HuH-7.5 (cell line): ENCODE measurements at places on chromosomes 3 and 15.

GRCh38 chr15:89321521-89322410 lies 12.9 kb downstream of the POLG start:
- DNase-seq: peak; percentile 47

- no peak for DNase-seq
These were observed 1.5 kb downstream of the CDC25A start for GRCh38 chr3:48186631-48187300.

- DNase-seq: no peak
These were observed 54.1 kb downstream of the NFKBIZ start for GRCh38 chr3:101903451-101903871.

DNA sequence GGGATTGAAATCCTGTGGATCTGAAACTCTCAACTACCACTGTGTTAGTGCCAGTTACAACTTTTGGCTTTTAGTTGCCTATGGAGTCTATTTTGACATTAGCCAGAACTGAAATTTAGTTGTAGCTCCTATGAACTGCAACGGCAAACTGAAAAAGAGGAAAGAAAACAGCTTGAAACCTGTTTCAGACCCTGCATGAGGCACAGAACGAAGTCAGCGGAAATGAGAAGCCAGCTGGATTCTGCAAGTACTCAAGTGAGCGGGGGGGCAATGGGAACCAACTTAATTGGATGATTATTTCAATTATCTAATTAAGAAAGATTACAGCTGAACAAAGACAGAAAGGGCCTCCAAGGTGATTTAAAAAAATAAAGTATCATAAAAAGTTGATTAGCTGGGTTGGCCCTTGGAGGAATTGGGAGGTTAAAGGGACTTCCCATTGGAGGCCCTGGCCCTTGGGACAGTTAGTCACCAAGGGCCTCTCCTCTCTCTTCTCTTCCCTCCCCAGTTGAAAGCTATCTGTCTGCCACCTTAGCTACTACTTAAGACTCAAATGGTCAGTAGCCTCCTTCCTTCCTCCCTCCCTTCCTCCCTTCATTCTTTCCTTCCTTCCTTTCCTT lies 352.1 kb downstream of the SHQ1 start:
- no peak for DNase-seq

GRCh38 chr15:64284042-64284441 lies 71.9 kb downstream of the CSNK1G1 start:
- DNase-seq: no peak
